ENCODE measurements at places on chromosomes 4 and X.

- no peak for DNase-seq
Observed at GRCh38 chr4:32251126-32251525, 1531.0 kb downstream of the PCDH7 start.

DNA sequence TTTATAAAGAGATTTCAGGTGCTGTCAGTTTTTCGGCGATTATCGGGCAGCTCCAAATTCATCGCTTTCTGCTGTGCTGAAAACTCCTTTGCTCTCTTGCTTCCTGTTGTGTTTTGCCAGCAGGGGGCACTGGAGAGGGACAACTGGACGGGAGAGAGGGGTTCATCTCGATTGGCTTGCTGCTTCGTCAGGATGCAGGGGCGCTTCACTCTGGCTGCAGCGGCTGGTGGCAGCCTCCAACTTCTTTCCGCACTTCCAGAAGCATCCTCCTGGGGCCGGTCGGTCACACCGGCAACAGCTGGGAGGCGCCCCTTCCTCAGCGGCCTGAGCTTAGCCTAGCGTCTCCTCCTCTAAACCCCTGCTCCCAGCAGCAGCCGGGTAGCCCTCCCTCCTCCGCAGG lies 29.5 kb downstream of the MSL3 start:
- DNase-seq: peak; percentile 39

DNA sequence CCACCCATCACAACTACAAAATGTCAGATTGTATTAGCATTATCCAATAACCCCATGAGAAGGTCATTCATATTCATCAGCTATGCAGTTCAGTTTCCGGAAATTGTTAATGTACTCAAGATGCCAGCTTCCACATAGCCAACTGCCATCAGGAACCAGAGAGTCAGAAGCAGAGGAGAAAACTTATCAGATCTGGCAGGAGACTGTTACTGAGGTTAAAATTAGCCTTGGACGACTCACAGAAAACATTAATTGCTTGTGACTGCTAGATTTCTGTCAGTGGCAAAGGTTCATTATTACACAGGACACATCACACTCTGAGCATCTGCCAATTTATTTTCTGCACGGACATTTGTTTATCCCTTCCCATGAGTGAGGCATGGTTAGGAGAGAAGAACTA lies 352.8 kb downstream of the DHRSX start:
- DNase-seq: no peak

- no peak for DNase-seq
Observed at GRCh38 chr4:77815636-77816035, 3.5 kb downstream of the CNOT6L start.

GRCh38 chrX:12567857-12568256 lies 223.4 kb upstream of the PRPS2 start:
- no peak for DNase-seq
